ENCODE measurements at places on chromosomes 7 and 10. TPM values are rescaled to one million over a fixed set of nuclear protein-coding genes. Genes with fewer than 3 reads are reported as not detected.

LOXL4 gene
- 10.3 TPM for total RNA-seq

IQUB gene
- total RNA-seq = 0.27 TPM

PLEKHS1 gene
- total RNA-seq = not detected

EGFR gene
- total RNA-seq = 61.5 TPM

MYO3A gene
- total RNA-seq = 0.33 TPM

HTR5A gene
- total RNA-seq = not detected

NPSR1 gene
- total RNA-seq = not detected

PAX4 gene
- total RNA-seq = not detected

RASA4B gene
- 17.2 TPM for total RNA-seq

PALD1 gene
- 13.9 TPM for total RNA-seq

ANKRD1 gene
- total RNA-seq = not detected

ACTR3C gene
- total RNA-seq = 8.4 TPM

RSPH10B2 gene
- not detected for total RNA-seq

AVL9 gene
- 18.5 TPM for total RNA-seq

CCDC126 gene
- 25.0 TPM for total RNA-seq

TMEM196 gene
- 0.14 TPM for total RNA-seq

TMEM176B gene
- total RNA-seq = 48.7 TPM

ZNF282 gene
- 13.8 TPM for total RNA-seq

FAM131B gene
- 6.8 TPM for total RNA-seq

STN1 gene
- total RNA-seq = 20.5 TPM

SLC18A3 gene
- not detected for total RNA-seq

FOXI2 gene
- total RNA-seq = not detected

VAX1 gene
- total RNA-seq = not detected

MRC1 gene
- 51.0 TPM for total RNA-seq

ATP6V0E2 gene
- total RNA-seq = 16.6 TPM

GFRA1 gene
- total RNA-seq = 63.7 TPM

FKBP6 gene
- not detected for total RNA-seq

CCDC172 gene
- total RNA-seq = not detected

ADAM8 gene
- 0.36 TPM for total RNA-seq

OR13A1 gene
- not detected for total RNA-seq

HECTD2 gene
- 29.3 TPM for total RNA-seq

ACBD7 gene
- total RNA-seq = not detected

C7orf25 gene
- 5.4 TPM for total RNA-seq
